ENCODE measurements at places on chromosomes 2 and 18.

- no peak for DNase-seq
Observed at GRCh38 chr2:3587021-3587420, 7.9 kb upstream of the COLEC11 start.

DNA sequence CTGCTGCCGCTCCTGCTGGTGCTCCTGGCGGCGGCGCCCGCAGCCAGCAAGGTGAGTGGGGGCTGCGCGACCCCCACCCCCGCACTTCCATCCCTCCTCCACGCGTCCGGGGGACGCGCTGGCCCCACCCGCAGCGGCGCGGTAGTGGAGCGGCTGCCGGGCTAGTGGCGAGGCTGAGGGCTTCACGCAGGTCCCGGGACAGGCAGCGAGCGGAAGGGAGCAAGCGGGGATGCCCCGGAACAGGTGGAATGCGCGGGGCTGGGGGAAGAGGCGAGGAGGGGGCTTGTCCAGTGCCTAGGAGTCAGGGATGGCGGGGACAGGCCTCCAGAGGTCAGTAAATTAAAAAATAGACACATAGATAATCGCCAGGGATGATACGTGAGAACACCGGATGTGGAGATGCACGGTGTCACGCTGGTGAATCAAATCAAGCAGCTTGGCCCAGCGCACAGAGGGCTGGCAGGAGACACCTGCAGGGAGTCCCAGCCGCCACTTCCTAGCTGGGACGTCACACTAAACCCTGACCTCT is 403 bp downstream of the COL4A3 start:
- DNase-seq, result no peak

GRCh38 chr2:161170958-161171932 is 11.0 kb downstream of the TANK start:
- no peak for DNase-seq

GRCh38 chr2:122341007-122341406 is 585.6 kb downstream of the TSN start:
- DNase-seq, result no peak

DNA sequence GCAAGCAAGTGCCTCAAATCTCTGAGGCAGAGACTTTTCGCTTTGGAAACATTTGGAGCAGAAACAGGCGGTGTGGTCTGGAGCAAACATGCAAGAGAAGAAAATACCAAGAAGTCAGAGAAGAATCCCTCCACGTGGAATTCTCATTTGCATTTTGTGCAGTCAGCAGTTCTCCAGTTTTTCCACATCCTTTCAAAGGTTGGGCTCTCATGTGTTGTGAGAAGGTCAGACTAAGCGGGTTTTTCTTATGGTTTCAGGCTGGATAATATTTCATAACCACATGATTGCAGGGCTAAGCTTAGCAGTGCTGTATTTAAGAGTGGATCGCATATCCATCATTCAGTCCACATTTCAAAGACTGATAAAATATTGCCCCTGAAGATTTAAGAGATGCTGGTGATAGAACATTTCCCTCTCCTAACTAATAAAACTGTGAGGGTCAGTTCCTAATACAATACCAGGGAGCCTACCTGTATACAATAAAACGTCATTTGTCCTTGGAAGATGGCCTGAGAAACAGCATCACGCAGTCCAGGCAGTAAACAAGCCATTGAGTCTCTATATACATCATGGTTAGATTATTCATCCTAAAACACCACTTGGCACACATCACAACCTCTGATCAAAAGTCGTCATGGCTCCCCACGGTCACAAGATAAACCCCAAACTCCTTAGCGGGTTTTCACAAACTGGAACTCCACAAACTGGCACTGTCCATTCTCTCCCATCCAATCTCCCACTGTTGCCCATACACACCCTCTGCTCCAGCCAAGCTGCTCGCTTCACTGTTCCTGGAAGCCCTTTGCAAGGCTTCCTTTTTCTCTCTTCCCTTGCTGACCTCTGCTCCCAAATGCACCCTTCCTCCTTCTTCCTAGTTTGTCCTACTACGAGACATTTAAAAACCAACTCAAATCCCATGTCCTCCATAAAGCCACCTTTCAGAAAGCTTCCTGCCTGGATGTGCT is 31.5 kb downstream of the ANKRD44 start:
- DNase-seq, result no peak
